ENCODE measurements at places on chromosomes 12 and 14.
A peak's percentile ranks its signal among the peaks of the same experiment; 100 is the strongest.

DNA sequence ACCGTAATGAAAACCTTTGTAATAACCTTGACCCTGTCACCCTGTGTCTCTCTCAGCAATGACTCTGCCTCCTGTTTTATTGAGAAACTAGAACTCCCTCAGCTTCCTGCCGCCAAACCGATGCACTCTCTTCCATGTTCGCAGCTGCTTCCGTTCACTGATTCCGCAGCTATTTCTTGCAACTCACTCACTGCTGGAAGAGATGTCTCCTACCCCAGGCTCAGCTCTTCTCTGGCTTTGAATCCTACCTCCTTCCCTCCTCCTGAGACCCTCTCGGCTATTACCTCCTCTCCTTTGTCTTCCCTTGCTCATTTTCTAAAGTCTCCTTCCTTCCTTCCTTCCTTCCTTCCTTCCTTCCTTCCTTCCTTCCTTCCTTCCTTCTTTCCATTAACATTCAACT lies 71.0 kb downstream of the ESRRB start:
- no peak for DNase-seq

- DNase-seq = no peak
Observed at GRCh38 chr14:33393895-33394368, 455.3 kb downstream of the NPAS3 start.

- DNase-seq = no peak
Observed at GRCh38 chr12:75710361-75711069, 199.1 kb upstream of the KRR1 start.

DNA sequence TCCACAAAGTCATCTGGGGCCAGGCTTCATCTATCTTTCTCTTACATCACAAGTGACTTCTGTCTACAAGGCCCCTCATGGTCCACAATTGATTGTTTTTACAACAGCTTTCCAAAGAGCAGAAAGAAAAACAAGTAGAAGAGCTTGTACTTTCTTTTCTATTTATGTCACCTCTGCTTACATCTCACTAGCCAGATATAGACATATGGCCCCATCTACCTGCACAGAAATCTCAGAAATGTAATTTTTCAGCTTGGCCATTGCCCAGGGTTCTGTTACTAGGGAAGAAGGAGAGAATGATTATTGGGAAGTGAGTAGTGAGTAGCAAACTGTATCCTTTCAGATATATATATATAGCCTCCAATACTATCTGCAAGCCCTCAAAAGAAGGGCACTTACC lies 210.5 kb upstream of the PLEKHG7 start:
- no peak for DNase-seq

GRCh38 chr12:127487031-127487430 lies 779.9 kb upstream of the TMEM132C start:
- DNase-seq = no peak

- DNase-seq = peak; percentile 10
Observed at GRCh38 chr12:2295941-2296461, 243.2 kb downstream of the CACNA1C start.

DNA sequence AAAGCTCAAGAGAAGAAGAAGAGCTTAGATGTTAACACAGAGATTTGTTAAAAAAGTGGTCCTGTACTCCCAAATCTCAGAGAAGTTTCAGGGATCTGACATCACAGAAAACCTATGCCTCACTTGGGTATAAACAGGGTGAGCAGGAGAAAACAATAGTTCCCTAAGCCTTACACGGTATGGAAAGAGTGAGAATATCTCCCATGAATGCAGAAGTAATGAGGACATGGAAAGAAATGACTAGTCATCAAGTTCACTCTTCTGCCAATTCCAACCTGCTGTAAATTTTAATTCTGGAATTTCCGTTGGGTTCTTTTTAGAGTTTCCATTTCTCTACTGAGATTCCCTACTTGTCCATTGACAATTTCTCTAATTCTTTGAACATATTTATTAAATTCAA lies 6.2 kb upstream of the PTGER2 start:
- DNase-seq = no peak

GRCh38 chr12:92027701-92028440 lies 117.8 kb downstream of the BTG1 start:
- no peak for DNase-seq
